ENCODE measurements at places on chromosomes 13 and 19.

DNA sequence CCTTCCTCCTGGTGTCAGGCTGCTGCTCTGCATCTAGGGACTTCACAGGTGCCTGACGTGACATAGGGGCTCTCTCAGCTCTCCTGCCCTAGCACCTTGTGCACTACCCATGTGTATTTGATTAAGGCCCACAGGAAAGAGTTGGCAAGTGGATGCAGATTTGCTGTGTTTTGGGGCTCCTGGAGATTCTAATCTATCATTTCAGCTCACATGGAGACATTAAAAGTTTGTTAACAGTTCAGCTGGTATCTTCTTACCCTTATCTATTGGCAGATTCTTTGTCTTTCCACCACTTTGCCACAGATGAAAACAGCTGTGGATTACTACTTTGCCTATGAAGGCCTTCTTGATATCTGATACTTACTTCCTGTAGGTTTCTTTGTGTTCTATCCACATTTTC is 41.9 kb downstream of the WASF3 start:
- no peak for DNase-seq

DNA sequence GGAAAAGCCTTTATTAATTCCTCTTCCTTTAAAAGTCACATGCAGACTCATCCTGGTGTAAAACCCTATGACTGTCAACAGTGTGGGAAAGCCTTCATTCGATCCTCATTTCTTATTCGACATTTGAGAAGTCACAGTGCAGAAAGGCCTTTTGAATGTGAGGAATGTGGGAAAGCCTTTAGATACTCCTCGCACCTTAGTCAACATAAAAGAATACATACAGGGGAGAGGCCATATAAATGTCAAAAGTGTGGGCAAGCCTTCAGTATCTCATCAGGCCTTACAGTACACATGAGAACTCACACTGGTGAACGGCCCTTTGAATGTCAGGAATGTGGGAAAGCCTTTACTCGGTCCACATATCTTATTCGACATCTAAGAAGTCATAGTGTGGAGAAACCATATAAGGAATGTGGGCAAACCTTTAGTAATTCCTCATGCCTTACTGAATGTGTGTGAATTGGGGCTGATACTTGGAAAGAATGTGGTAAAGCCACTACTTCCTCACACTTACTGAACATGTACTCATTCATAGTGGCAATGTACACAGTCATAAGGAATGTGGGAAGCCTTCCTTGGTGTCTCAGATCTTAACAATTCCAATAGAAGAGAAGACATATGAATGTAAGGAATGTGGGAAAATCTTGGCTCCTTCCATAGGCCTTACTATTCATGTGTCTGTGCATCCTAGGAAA is 18.8 kb downstream of the ZNF559 start:
- DNase-seq, result no peak

DNA sequence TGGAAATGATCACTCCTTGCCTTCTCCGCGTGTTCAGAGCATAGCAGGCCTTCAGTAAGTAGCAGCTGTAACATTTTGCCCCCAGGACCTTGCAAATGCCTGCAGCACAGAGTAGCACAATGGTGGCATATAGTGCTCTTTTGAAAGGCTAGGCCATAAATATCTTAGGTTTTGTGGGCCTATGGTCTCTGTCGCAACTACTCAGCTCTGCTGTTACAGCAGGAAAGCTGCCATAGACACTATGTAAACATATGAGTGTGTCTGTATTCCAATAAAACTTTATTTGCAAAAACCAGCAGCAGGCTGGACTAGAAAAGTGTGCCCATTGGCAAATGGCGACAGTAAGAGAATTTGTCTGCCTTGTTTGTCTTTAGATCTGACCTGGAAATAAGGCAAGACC is 9.4 kb downstream of the ITPKC start:
- no peak for DNase-seq

- DNase-seq, result no peak
Observed at GRCh38 chr13:41614671-41615527, 157.5 kb downstream of the RGCC start.

DNA sequence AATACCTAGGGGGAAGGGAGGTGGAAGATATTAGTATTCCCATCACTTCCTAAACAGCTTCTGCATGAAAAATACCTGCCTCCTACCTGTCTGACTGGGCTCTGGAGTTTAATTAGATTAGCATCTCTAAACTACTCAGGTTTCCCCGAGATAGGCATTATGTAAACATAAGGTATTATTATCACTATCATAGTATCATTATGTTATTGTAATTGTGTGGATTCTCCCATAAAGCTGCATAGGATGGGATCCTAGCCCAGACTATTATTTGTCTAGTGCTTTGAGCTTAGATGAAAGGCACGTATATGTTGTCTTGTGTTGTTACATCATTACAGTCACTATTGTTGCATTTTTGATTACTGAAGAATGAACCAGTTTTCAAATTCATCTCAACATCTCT is 115.2 kb upstream of the SOX21 start:
- DNase-seq, result no peak

GRCh38 chr13:50417597-50417996 is 402.4 kb downstream of the KCNRG start:
- DNase-seq, result no peak

DNA sequence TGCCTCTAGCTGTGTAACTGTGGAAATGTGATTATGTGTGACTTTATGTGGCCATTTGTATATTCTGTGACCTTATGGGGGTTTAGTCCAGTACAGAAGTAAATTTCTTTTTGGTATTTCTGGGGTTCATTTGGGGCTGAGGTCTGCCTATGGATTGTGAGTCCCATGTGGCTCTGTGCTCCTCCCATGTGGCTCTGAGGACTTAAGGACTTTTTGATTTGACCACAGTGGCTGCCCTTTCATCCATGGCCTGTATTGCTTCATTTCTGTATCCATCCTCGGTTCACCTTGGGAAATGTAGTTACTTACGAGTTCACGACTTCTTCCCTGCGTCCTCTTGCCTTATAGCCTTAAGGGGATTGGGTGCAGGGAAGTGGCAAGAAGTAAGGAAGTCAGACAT is 1.0 kb downstream of the ZNF420 start:
- no peak for DNase-seq

- DNase-seq, result no peak
Observed at GRCh38 chr13:74221752-74222151, 87.5 kb upstream of the KLF12 start.

GRCh38 chr13:80341756-80342370 is 937 bp upstream of the SPRY2 start:
- DNase-seq, result peak; percentile 76

DNA sequence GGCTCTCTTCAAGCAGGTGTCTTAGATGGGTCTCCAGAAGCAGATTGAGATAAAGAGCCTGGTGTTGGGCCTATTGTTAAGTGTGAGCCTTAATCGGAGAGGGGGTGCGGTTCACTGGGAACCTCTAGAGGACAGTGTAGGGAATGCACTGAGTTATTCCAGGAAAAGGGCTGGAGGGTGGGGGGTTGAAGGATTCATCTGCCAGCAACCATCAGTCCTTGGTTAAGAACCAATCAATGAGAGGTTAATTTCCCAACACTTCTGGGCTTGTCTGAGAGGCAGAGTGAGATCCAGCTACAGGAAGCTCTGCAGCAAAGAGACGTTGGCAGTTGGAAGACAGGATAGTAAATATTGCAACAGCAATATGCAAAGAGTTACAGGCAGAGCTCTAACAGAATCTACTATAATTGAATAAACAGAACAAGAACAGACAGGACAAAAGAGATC is 28.7 kb downstream of the CYP4F2 start:
- DNase-seq, result no peak

- DNase-seq, result no peak
Observed at GRCh38 chr19:8000298-8001038, 5.0 kb downstream of the ELAVL1 start.

DNA sequence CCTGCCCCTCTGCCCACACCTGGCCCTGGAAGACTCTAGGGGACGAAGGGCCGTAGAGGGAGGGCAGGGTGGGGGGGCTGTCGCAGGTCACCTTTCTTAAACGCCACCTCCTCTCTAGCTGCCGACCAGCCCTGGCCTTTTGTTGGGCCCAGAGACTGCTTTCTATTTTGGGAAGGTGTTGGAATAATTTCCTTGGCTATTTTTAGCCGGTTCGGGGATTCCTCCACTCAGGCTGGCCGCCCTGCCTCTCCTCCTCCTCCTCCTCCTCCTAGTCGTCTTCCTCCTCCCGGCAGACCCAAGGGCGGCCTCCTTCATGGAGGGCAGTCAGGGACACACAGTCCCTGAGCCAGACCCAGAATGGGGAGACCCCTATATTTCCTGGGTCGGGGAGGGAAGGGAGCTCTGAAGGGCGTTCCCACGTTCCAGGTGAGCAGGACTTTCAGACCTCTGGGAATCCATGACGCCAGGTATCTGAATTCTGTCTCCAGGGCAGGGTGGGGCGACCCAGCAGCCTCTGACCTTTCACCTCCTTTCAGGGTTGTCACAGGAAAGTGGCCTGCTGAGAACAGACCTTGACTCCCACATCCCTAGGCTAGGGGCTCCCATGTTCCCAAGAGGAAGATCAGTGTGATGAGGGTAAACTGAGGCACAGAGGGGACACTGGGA is 19.9 kb downstream of the GADD45B start:
- DNase-seq, result no peak

GRCh38 chr13:104372095-104372655 is 1306.0 kb upstream of the SLC10A2 start:
- no peak for DNase-seq

DNA sequence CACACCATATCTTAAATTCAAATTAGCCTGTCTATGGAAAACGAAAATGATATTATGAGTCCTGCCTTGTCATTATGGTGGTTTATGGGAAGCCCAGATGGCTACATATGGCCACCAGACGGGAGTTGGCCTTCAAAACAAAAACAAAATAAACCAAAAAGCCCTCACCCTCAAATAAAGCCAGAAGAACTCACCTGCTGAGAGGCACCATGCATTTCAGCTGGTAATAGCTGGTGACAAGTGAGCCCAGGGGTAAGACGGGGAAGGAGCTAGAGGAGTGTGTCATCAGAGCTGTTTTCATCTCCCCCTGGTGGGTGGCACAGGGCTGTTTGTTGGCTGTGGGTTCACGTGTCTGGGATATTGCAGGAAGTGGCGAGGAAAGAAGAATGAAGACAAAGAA is 152.9 kb downstream of the EFNB2 start:
- no peak for DNase-seq

DNA sequence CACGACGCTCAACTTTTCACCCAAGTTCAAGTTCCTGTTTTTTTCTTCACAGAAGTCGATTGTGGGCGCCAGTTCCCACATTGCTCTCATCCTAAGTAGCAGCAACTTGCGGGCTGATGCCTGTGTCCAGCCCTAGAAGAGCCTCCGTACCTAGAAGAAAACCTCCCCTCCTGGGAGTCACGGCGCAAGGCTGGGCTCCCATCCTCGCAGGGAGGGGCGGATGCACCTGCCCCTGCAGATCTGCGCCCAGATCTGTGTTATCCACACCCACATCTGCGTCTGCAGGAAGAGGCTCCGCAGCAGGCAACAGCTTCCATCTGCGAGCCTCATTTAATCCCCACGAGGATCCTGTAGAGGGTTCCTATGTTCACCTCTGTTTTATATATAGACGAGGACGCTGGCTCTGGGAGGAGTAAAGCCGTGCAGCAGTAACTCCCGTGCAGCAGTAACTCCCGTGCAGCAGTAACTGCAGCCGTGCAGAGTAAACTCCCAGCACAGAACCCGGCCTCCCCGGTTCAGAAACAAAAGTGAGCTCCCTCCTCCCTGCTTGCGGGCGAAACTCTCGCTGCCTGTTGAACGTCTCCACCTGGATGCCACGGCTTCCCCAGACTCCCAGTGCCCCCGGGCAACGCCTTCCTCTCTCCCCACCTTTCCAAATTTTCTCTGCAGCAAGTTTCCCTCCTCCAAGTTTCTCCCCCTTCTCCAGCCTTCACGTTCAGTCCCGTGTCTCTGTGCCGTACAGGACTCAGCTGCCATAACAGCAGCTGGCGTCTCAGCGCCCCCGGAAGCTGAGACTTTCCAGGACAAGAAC is 23.5 kb upstream of the LAIR1 start:
- DNase-seq, result peak; percentile 69

GRCh38 chr13:69243366-69243765 is 864.3 kb upstream of the ATXN8OS start:
- no peak for DNase-seq

DNA sequence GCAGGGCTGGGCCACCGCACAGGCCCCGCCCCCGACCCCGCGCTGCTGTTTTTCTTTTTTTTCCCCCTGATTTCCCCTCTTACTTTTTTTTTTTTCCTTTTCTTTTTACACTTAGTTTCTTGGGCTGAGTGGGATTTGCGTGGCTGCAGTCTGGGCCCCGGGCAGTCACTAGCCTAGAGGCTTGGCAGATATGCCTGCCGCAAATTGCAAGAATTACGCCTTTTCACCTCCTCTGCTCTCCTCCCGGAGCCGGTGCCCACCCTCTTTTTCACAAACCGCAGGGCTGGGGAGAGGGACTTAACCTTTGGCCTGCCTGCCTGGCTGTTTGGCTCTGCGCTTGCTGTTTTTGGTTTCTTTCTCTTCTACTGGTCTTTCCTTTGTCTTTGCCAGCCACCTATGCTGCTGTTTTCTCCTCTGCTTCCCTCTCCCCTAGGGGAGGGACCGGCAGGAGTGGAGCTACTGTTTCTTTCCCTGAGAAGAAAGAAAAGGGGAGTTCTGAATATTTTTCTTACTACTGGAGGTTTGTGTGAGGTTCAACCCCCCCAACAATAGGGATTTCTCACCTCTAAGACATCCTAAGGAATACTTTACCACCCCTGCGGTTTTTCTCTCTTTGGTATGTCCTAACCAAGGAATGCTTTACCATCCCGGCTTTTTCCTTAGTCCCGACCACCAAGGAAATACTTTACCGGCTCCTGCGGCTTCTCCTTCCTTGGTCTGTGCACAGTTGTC is 11.0 kb downstream of the ZNF552 start:
- DNase-seq, result no peak

- DNase-seq, result no peak
Observed at GRCh38 chr13:99553033-99553432, 51.8 kb downstream of the TM9SF2 start.

DNA sequence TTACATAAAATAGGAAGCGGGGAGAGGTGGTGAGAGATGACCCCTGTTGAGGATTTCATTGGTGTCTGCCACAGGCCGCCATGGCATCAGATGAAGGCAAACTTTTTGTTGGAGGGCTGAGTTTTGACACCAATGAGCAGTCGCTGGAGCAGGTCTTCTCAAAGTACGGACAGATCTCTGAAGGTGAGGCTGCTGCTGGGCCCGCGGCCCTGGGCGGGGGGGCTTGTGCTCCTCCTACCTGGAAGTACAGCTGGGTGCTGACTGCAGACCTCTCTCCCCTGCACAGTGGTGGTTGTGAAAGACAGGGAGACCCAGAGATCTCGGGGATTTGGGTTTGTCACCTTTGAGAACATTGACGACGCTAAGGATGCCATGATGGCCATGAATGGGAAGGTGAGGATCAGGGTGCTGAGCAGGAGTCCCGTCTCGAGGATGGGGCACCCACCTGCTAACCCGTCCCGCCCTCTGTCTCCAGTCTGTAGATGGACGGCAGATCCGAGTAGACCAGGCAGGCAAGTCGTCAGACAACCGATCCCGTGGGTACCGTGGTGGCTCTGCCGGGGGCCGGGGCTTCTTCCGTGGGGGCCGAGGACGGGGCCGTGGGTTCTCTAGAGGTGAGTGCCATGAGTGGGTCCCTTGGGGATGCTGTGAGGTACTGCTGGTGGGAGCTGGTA is 1.9 kb downstream of the CIRBP start:
- DNase-seq, result no peak

All from lower lobe of right lung (tissue), 2 donors.